ENCODE measurements at places on chromosomes 4 and X.

DNA sequence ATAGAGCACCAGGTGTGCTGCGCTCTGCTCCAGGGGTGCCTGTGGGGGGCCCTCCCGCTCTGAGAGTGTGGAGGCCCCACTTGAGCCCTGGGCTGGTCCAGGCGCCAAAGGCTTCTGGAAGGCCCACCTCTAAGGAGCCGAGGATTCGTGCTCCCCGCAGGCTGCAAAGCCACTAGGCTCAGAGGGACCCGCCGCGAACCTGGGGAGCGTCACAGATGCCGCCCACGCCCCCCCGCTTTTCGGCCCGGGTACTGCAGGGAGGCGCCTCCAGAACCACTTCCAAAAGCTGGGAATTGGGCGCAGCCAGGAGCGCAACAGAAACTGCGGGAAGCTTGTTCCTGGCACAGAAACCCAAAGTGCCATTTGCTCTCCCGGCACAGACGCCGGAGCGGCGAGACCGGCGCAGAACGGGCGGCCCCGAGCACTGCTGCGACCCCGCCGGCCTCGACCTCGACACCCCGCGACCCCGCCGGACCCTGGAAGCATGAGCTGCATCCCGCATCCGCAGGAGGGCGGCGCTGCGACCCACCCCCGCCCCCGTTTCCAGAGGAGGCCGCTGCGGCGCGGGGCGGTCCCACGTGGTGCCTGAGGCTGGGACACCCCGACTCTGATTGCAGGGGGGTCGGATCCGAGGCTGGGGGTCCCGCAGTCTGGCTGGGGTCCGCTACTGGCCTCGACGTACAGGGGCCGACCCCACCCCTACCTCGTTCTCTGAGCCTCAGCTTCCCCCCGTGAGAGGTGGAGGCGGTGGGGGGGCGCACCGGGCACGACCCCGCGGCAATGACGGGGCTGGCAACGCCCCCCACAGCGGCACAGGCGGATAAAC, 30.8 kb downstream of the CPLX1 start:
- DNase-seq = no peak

DNA sequence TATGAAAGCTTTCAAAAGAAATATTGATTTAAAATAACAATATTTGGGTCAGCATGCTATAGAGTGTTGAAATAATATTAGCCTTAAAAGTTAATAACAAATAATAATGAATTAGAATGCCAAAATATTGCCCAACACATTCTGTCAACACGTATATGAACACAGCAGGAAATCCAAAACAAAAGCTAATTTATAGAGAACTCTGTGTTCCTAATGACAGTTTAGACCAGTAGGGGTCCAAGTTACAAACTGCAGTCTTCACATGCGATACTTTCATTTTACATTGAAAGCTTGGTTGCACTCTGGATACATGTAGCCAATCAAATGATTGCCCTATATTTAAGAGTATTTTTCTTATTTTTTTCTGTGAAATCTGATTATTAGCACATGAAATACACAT, 274.4 kb downstream of the DCTD start:
- DNase-seq = no peak

DNA sequence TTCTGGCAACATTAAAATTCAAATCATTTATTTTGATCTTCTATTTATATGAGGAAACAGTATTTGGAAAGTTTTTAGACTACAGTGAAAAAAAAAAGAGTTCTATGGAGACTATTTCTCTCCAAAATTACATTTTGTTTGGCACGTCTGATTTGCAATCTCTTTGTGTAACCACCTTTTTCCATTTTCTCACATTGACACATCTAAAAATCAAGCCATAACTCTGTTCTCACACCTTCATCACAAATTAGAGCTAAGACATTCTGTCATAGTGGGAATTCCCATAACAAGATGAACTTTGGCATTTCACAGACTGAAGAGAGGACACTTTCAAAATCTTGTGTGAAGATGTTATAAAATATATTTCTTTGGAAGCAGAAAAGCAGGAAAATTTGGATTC, 468.9 kb downstream of the GRIA2 start:
- DNase-seq = no peak

DNA sequence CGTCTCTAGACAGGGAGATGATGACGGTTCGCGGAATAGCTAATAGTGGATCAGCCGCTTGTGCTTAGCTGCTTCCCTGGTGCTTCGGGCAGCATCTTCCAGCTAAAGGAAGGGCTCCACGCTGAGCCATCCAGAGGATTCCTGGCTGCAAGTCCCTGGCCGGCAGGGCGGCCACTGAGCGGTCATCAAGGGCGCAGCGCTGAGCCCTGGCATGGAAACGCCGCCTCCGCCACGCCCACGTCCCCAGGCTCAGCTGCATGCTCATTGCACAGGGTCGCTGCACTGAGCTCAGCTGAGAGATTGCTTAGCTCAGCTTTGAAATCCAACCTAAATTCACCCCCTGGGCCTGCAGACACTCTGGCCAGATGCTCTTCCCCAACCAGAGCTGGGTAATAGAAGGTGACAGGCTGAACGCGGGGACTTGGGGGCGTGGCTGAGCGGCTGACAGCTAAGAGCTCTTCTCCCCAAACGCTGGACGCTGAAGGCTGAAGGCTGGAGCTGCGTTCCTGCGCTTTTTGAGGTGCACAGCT, 118.2 kb upstream of the KIT start:
- no peak for DNase-seq

DNA sequence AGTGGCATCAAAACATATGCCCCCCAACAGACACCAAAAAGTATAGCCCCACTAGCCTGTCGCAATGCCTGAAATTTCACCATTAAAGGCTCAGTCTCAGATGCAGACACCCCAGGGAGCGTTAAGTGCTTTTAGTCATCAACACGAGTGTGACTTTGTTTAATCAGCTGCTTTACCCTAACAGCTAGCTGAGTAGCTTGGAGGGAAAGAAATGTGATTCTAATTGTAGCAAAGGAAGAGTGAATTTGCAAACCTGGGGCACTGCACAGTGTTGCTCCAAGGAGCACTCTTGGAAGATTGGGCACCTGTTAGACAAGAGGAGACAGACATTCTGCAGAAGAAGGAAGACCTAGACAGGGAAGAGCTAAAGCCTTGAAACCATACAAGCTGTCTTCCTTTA, 145.1 kb downstream of the BEND2 start:
- no peak for DNase-seq

DNA sequence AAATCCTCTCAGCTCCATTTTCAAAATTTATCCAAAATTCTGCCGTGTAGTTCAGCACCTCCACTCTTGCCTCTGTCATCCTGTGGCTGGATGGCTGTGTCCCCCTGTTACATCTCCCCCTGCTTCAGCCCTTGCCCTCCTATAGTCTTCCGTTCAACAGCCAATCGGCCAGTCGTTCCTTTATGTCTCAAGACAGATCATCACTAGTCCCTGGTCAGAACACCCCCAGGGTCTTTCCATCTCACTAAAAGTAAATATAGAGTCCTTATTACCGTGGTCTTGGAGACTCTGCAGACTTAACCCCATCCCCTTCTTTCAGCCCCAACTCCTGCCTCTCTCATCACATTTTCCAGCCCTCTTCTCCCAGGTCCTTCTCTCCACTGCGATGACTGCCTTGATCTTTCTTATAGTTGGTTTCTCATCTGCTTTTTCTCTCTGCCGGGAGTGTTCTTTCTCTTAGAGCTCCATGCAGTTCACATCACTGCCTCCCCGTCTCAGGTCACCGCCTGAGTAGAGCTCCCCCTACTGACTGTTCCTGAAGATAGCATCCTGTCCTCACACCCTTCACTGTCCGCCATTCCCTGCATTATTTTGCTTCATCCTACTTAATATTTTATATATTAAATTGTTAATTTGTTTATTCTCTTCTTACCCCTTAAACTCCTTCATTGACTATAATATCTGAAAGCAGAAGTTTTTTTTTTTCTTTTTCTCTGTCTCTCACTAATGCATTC, 736.9 kb upstream of the MAGEB2 start:
- no peak for DNase-seq

GRCh38 chrX:39603230-39603629, 494.5 kb downstream of the BCOR start:
- DNase-seq = no peak

- DNase-seq = no peak
Observed at GRCh38 chr4:20327808-20328207, 76.1 kb downstream of the SLIT2 start.

DNA sequence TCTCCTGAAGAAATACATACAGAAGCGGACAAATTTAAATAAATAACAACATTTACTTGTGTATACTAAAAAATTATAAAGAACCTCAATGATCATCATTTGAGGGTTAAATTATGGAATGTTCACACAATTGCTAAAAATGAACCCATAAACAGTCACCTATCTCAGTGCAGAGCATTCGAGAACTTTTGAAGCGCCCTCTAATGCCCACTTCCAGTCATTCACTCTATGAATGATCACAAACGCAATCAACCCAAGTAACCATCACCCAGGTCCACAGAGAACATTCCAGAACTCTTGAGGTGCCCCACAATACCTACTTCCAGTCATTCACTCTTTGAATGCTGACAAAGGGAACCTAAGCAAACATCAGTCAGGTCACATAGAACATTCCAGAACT, 103.5 kb upstream of the PLAC1 start:
- no peak for DNase-seq

DNA sequence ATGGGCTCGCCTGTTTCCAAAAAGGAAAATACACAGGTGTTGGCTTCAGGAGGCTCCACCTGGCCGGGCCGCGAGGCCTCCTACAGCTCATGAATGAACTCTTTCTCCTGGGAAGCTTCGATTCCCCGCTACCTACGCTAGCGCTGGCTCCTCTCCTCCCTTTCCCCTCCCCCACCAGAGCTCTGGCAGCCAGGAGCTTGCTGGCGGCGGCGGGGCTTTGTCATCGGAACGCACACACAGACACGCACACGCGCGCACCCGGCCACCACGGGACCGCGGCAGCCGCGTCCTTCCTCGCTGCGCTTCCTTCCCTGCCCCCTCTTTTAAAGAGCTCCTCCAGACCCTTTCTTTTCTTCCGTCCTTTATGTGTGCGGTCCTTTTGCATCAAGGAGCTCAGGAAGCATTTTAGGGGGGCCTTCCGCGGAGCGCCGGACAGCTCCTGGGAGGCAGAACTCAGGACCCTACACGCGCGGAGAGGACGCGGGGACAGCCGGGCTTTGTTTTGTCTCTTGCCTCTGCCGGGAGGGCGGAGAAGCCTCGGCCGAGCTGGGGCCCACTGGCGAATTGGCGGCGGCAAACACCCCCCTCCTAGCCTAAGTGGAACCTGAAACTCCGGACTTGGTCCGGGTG, 70.2 kb upstream of the BCOR start:
- DNase-seq = no peak

DNA sequence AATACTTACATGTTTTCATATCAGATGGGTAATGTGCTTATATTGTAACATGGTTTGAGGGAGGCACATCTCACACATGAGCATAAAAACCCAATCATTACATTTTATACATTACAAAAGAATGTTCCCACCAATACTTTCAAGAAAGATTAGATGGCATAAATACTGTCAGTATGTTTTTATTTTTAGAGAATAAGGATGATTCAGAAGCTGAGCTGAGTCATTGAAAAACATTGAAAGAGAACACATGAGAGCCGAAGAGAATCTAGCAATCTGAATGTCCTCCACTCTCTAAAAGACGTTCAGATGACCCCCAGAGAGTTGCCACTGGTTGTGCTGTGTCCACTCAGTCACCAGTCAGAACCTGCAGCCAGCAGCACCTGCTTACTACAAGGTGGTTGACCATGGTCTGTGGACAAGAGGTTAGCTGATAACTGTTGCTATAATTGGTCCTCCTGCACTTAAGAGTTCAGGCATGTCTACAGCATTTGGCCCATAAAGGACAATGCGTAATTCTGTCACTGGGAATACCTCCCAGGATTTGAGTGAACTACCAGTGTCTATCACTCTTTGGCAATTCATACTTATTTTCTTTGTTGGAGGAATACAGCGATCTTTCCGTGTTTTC, 382.2 kb upstream of the IGFBP7 start:
- no peak for DNase-seq

DNA sequence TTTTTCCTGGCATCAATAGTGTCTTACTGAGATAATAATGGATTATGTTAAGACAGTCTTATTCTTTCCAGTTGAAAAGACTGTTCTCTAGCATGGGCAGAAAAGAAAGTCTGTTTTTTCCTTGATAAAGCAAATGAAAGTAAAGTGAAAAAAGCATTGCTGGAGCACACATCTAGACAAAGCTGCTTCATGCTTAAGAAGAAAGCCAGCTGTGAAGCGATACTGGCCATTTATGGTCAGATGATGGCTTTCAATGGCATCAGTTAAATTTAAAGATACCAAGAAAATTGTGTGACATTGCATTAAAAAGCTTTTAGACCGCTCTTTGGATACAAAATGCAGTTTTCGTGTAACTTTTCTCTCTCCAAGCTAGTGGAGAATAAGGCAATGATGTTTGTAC, 242.1 kb upstream of the TRAM1L1 start:
- no peak for DNase-seq

DNA sequence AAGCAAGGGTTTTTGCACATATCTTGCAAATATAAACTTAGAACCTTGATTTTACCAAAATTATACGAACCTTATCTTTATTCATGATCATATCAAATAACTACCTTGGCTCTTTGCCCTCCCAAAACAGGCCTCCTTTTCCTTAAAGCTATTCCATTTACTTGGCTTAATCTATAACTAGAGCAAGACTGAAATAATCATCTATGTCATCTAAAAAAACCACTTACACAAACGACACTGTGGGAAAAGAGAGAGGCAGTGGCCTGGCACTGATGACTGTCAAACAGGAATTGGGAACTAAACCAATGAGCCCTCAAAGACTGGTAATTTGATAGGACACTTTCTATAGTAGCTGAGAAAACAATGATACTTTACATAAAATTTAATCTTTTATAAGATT, 11.7 kb upstream of the PTPN13 start:
- no peak for DNase-seq

GRCh38 chr4:122099896-122100295, 52.2 kb upstream of the BLTP1 start:
- no peak for DNase-seq

GRCh38 chr4:48341776-48342605, 662 bp downstream of the SLAIN2 start:
- DNase-seq = no peak

DNA sequence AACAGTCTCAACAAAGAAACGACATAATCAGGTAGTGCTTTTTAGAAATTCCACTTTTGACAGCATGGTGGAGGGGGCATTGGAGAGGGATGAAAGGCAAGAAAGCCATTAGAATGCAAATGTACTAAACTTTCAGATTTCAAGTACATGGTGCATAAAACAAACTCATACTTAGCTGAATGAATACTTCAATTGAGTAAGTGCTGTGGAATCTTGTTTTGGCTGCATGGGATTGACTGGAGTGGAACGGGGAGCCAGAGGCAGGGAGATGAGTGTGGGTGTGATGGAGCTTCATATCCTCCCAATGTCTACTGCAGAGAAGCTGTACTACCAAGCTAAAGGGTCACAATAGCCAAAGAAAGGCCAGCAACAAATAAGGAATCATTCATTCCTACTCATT, 52.4 kb downstream of the USP46 start:
- no peak for DNase-seq

GRCh38 chr4:175671491-175671934, 140.6 kb downstream of the GPM6A start:
- DNase-seq = no peak

DNA sequence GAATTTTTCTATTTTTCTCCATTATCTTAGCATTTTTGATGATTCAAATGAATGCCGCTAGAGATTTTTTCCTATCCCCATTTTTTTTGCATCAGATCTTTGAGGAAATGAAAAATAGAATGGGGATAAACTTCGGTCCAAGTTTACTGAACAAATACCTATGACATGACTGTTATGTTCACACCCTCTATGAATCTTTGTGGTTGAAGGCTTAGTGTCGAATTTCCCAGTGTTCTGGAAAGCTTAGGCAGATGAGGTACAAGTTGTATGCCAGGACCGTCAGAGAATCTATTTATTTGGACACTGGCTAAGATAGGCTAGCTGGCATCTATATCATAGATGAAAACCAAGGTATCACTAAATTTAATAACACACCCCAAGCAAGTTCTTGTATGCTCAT, 123.4 kb downstream of the SPCS3 start:
- DNase-seq = no peak
